CD4-positive, alpha-beta T cell (primary cell): ENCODE measurements at places on chromosomes 13 and 19.
A peak's percentile ranks its signal among the peaks of the same experiment; 100 is the strongest.

- peak; percentile 21 for DNase-seq
Observed at GRCh38 chr19:14450168-14450874, 17.2 kb downstream of the PKN1 start.

- DNase-seq, result no peak
Observed at GRCh38 chr19:18465214-18465963, 27.5 kb upstream of the ISYNA1 start.

DNA sequence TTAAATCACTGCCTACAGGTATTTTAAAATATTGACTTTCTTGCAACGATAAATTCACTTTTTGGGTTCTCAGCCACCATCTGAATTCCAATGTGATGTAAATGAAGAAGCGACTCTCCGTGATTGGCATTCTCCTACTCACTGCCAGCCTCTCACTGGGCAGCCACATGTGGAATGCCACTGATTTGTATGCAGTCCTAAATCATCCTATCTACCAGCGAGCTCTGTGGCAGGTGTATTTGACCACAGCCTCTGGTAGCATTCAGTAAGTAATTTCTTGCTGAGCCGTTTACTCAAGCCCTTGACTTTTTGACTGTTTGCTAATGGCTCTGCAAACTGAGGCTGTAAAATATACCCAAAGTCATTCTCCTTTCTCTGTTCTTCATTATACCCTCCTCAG, 559.0 kb upstream of the SLC10A2 start:
- no peak for DNase-seq

DNA sequence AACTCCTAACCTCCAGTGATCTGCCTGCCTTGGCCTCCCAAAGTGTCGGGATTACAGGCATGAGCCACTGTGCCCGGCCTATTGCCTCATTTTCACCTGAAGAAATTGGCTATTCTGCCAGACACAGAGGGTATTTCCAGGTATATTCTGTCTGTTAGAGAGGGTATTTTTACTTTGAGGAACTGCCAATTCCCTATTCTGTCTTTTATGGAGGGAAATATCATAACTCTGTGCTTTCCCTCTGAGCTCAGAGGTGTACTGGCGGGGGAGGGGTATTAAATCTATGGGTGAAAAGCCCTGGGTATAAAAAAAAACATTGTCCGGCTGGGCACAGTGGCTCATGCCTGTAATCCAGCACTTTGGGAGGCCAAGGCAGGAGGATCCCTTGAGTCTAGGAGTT, 24.8 kb downstream of the TSKS start:
- no peak for DNase-seq

- DNase-seq, result no peak
Observed at GRCh38 chr19:2345794-2346663, 14.0 kb upstream of the TMPRSS9 start.

- no peak for DNase-seq
Observed at GRCh38 chr13:39273953-39274738, 235.9 kb downstream of the NHLRC3 start.

GRCh38 chr13:33639158-33639557, 178.8 kb upstream of the RFC3 start:
- DNase-seq, result no peak

DNA sequence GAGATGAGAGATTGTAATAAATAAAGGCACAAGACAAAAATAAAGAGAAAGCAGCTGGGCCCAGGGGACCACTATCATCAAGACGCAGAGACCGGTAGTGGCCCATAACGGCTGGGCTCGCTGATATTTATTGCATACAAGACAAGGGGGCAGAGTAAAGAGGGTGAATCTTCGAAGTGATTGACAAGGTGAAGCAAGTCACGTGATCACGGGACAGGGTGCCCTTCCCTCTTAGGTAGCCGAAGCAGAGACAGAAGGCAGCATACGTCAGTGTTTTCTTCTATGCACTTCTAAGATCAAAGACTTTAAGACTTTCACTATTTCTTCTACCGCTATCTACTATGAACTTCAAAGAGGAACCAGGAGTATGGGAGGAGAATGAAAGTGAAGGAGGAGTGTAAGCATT, 4.6 kb upstream of the PRKCG start:
- DNase-seq, result peak; percentile 41

- DNase-seq, result no peak
Observed at GRCh38 chr13:52906122-52906903, 57.9 kb upstream of the PCDH8 start.

- no peak for DNase-seq
Observed at GRCh38 chr19:53639471-53639870, 7.7 kb downstream of the DPRX start.
